ENCODE measurements at places on chromosomes 3 and 15. TPM values are rescaled to one million over a fixed set of nuclear protein-coding genes. Genes with fewer than 3 reads are reported as not detected.

- DNase-seq = no peak
These were observed 12.8 kb downstream of the SNAP23 start for GRCh38 chr15:42508263-42508690.

DNA sequence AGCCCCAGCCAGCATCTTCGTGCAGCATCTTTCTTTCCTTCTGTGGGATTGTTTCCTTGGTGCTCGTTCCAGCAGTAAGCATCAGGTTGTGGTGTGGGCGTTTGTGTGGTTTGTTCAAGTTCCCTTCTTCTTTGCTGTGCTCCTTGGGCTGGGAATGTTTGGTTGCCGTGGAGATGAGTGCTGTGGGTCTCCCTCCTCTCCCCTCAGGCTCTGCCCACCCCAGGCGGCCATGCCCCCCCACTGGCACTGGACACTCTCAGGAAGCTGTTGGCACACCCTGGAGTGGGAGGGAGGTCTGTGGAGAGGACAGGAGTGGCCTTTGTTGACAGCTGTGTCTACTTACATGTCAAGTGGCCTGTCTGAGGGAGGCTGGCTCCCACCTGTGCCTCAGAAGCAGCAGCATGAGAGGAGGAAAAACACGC is 46.5 kb upstream of the SACM1L start:
- no peak for DNase-seq

- no peak for DNase-seq
These were observed 149.3 kb downstream of the KCNMB2 start for GRCh38 chr3:178685591-178685906.

GRCh38 chr3:17087509-17087908 is 202.8 kb downstream of the PLCL2 start:
- no peak for DNase-seq

- no peak for DNase-seq
These were observed 6.9 kb upstream of the FOXB1 start for GRCh38 chr15:59997070-59997701.

DNA sequence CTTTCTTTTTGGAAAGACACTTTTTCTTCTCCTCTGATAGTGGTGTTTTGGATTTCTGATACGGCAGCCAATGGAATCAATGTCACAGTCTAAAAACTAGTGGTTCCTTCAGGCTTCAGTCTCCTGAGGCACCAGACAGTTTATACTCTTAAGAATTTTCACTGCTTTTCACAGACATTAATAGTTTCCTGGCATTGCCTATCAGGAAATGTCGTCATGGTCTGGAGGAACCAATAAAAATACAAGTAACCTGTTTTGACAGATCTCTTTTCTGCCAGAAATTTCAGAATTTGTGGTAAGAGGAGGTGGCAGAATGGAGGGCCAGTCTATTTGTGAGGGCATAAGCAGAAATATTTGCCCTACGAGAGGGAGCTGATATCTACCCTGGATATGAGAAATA is 44.8 kb downstream of the FILIP1L start:
- no peak for DNase-seq

Gene EHHADH
- total RNA-seq = 323 TPM

Gene WDR93
- total RNA-seq = not detected

Gene XXYLT1
- 2.8 TPM for total RNA-seq

Gene SLC2A2
- total RNA-seq = 351 TPM

Gene GOLGA6B
- 1.4 TPM for total RNA-seq

Gene FSD2
- not detected for total RNA-seq
